Frontal cortex (tissue), 4 donors: ENCODE measurements at places on chromosomes 13 and 19.

- DNase-seq: no peak
These were observed 77.2 kb downstream of the TSC22D1 start for GRCh38 chr13:44498969-44499368.

DNA sequence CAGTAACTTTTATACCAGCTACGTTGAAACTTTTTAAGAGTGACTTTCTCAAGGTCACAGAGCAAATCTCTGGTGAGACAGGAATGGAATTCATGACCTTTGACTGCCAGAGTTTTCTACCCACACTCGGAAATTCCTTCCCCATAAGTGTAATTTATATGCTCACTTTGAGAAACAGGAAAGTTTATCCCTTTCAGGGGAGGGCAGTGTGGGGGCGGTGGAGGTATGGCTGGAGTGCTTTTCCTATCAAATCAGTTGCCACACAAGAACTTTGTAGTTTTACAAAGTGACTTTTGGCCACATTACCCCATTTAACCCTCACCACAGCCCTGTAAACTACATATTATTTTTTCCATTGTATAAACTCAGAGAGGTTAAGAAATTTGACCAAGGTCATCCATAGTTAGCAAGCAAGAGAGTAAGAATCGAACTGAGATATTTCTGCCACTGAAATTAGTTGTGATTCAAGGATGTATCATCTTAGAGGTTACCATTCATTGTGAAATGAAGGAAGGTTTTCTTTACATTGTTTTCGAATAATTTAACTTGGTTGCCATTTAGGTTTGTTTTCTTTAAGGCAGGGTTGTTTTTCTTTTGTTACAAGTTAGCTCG is 5.9 kb downstream of the KLF12 start:
- DNase-seq: no peak

GRCh38 chr13:38223089-38223488 is 126.6 kb upstream of the UFM1 start:
- no peak for DNase-seq

GRCh38 chr19:3633559-3633988 is 7.0 kb upstream of the CACTIN start:
- DNase-seq: no peak

DNA sequence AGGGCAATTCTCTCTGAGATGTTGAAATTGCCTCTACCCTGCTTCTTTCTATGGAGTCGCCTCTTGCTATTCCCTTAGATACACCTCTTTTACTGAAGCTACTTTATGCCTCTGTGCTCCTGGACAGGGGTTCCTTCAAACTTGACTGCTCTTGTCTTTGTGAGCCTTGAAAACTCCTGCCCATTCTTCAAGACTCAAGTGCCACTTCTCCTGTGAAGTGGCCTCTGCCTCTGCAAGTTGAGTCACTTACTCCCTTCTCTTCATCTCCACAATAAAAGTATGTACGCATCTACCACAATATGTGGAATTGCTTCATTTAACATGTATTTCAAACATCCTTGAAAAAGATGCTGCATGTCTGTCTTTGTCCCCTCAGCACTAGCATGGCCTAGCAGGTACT is 66.0 kb upstream of the TPP2 start:
- DNase-seq: no peak

DNA sequence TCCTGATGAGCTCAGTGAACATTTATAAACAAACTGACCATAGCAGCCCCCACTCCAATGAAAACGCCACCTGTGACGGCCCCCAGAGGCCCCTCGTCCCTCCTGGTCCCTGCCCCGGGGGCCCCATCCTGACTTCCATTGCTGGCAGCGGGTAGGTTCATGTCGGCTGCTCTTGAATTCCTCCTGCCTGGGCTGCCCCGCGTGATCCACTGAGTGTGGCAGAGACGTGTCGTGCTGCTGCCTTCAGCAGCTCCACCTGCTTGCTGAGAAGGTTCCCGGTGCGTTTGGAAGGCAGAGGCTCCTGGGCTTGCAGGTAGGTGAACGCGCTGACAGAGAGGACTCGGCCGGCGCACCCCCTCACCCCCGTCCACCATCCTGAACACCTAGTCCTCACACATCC is 11.6 kb downstream of the C2CD4C start:
- DNase-seq: no peak

DNA sequence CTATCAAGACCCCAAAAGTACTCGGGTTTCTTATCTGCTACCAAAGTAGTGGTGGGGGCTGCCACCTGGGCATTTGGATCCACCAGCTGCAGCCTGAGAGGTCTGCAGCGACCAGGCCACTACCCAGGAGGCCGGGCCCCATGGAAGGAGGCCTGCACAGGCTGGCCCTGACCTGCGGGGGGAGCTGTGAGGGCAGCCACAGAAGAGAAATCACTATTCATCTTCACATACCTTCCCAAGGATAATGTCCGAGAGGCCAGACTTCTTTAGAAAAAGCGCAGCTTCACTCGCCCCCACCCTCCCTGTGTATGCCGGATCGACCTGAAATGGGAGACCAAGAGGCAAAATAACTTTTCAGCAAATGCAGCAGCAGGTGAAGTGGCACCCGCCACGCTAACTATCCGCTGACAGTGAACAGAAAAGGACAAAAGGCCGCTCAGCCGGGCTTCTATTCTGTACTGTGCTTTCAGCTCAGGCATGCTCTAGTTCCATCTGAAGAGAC is 30.1 kb downstream of the EPS15L1 start:
- DNase-seq: no peak

DNA sequence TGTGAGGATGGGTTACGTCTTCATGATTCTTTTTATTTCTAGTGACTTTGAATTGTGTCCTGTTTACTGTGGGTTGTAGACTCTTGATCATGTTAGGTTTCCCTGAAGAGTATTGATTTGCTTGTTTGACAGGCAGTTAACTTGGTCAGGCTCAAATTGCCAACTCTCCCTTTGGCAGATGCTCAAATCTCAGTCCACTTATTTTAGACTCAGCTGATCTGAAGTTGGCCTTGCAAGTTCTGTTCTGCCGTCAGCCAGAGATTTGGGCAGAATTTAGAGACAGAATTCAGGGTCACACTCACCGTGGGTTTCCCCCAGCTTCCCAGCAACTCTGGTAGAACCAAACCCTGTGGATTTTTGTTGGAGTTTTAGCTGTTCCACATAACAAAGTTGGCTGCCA is 71.6 kb upstream of the TEX29 start:
- no peak for DNase-seq

DNA sequence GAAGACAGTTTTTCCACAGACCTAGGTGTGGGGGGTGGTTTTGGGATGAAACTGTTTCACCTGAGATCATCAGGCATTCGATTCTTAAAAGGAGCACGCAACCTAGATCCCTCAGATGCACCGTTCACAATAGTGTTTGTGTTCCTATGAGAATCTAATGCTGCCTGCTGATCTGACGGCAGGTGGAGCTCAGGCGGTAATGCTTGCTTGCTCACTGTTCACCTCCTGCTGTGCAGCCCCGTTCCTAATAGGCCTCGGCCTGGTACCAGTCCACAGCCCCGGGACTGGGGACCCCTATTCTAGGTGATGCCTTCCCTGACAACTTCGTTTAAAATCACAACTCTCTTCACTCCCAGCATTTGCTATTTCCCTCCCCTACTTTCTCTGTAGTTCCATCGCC is 149.6 kb downstream of the IER2 start:
- no peak for DNase-seq

- DNase-seq: no peak
These were observed 4.6 kb upstream of the CDC42EP5 start for GRCh38 chr19:54477650-54478049.

DNA sequence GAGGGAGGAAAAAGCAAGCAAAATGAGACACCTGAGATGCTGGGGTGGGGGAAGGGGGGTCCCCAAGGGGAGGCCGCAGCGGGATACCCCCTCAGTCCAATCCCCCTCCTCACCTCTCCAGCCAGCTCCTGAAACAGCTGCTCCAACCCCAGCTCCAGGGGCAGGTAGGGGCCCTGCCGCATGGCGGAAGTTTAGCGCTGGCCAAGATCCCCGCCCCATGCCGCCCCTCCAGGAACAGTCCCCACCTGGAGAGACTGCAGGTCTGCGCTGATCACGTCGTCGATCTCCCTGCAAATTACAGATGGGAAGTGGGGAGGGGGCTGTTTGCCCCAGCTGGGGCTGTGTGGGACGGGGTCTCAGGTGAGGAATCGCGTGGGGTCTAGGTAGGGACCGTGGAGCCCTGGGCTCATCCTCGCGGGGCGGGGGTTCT is 9.0 kb downstream of the CAPN12 start:
- no peak for DNase-seq

GRCh38 chr13:98158172-98158899 is 15.4 kb downstream of the FARP1 start:
- DNase-seq: no peak
